ENCODE measurements at places on chromosomes 1 and 21.

- DNase-seq: no peak
These were observed 99.7 kb downstream of the JAK1 start for GRCh38 chr1:64866689-64867088.

- peak; percentile 39 for DNase-seq
These were observed 850 bp downstream of the SESN2 start for GRCh38 chr1:28259934-28260802.

DNA sequence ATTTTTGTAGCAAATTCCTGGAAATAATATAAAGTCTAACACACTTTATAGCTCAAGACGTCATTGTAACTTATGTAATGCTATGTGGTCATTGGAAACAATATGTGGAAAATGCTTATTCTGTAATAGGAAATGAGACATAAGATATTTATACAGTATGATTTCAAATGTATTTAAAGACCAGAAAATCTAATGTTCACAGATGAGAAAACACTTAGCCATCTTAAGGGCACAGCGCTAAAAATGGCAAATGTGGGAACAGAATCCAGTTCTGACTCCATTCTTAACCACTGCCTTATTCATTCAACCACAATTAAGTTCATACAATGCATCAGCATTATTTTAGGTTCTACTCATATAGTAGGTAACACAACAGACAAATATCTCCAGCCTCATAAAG, 12.5 kb downstream of the CSDE1 start:
- no peak for DNase-seq

GRCh38 chr21:43352568-43353281, 74.2 kb downstream of the SIK1 start:
- DNase-seq: no peak

- no peak for DNase-seq
These were observed 27.0 kb upstream of the SARS1 start for GRCh38 chr1:109186733-109187086.

- no peak for DNase-seq
These were observed 675.1 kb upstream of the ADGRL2 start for GRCh38 chr1:81125672-81126071.

Measured in LoVo (cell line).